Chondrocyte (in vitro differentiated cells): ENCODE measurements at places on chromosomes 3 and 15. TPM values are rescaled to one million over a fixed set of nuclear protein-coding genes. Genes with fewer than 3 reads are reported as not detected.

- no peak for DNase-seq
Observed at GRCh38 chr3:69737392-69737791, 1.9 kb upstream of the MITF start.

DNA sequence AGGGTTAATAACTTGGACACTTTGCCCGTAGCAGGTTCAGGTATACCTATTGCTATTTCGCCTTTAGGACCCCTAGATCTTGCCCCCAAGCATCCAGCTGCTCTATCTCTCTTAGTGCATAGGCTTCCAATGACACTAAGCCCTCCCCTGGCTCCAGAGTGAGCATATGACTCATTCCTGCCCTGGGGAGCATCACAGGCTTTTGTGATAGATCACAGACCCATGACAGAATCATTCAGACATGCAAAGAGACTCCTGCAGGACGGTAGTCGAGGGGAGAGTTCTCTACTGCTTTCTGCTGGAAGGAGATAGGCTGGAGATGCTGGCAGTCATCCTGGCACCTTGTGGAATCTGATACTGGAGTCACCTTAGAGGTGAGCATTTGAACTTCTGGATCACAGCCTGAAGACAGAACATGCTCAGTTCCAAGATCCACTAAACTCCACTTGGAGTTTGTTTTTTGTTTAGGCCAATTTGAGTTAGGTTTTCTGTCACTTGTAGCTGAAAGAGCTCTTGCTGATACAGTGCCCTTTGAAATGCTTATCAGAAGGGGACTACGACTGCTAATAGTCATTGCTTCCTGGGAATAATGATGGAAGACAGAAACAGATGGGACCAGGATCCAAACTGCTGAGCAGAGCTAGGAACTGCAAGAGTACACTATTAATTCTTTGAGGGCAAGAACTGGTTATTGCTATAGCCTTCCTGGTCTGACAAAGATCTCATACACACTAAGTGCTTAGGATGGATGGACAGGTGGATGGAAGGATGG is 11.0 kb downstream of the LYSMD2 start:
- no peak for DNase-seq

- DNase-seq = no peak
Observed at GRCh38 chr3:52174896-52175295, 20.7 kb upstream of the POC1A start.

DNA sequence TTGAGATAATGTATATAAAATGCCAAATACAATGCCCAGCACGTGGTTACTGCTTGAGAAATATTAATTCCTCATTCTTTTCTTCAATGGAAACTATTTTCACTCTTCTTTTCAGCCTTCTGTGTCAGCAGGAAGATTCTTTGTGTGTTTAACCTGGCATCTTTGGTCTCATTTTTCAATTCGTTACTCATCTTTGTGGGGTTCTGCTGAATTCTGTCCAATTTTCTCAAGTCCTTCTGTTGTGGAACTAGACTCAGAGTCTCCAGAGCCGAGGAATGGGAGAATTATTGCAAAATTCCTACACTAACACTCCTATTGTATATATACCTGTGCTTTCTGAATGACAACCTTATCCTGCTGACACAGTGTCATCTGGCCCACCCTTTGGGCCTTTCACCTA is 96.8 kb upstream of the RGMA start:
- DNase-seq = no peak

- no peak for DNase-seq
Observed at GRCh38 chr15:33679061-33679460, 289.2 kb upstream of the CHRM5 start.

DNA sequence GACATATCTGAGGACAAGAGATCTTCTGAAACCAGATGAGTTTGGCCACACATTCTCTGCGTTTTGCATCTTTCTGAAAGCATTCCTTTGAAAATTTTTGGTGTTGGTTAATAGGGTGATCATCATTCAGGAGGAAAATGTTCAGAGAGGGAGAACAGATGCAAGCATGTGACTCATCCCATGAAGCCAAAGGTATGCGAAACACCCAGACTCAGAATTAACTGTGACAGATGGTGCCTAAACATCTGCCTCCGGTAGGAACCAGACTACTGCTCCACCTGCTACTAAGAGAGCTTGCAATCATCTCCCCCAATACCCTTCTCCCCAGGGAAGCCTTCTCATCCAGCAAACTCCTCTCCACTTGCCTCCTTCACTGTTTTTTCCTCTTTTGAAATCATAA is 46.2 kb downstream of the TRIM69 start:
- DNase-seq = no peak

- DNase-seq = no peak
Observed at GRCh38 chr3:24242012-24242698, 252.5 kb downstream of the THRB start.

DNA sequence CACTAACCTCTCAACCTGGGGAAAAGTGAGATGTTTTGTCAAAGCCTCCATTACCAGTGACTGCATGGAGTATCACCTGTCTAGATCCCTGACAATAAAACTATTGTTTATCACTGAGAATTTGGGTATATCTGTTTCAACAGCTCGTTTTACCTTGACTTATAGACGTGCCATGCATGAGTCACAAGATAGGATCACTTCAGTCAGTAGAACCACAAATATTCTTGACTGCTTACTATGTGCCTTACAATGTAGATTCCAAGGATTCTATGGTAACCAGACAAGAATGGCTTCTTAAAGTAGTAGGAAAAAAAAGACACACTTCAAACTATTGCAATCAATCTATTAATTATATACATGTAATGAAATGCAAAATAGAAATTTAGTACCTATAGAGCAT is 55.7 kb upstream of the GRM7 start:
- DNase-seq = no peak

DNA sequence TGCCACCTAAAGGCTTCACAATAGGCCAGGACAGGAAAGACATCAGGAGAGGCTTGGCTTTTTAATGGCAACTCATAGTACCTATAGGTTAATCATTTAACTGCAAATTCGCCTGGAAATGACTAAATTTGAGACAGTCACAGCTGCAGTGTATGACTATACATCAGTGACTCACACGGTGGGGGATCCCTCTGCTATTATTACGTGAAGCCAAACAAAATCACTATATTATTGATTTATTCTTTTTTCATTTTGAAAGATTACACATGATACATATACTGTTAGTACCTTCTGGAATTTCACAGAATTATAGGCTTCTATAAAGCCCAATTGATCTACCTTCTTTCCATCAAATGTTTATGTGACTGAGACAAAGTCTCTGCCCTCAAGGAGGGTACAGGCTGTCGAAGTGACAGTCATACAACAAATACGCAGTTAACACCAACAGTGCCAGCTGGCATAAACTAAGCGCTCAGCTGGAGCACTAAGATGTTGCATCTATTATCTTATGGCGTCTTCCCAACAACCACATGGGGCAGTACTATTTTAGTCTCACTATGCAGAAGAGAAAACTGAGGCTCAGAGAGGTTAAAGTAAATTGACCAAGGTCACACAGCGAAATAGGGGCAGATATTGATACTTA is 82.0 kb upstream of the LMOD3 start:
- DNase-seq = no peak

DNA sequence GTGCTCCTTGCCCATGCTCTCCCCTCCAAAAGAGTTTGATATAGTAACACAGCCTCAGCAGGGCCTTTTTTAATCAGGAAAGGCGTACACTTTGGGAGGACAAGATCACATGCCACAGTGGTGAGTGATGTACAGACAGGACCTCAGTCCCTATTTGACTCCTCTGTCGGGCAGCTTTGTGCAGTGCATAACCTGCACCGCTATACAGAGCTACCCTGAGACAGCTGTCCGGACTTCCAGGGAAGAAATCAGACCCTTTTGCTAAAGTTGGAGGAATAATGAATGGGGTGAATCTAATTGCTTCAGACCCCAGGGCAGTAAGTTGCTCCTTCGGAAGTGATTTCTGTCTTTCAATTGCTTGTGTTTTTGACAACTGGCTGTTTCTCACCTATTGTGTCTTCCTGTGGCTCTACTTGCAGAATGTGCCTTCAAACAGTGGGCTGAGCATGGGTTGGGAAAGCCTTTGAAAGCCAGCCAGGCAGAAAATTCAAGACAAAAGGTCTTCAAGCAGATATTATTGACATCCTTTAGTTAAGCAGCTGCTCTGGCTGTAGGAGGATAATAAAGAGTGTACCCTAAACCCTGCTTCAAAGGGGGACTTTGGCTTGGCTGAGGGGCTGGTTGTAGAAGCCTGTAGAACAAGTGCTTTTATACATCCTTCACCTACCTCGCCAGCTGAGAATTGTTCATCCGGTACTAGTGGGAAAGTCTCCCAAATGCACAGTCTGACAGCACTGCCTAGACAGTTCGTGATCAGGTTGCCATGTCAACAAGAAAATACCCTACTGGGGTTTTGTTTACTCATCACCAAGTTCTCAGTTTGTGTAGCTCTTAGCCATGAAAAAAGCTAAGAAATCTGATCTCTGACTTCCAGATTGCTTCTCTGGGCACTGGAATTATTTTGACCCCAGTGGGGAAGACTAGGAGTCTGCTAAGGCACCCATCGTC is 35.1 kb downstream of the SNTN start:
- no peak for DNase-seq

- no peak for DNase-seq
Observed at GRCh38 chr3:64918989-64919388, 231.2 kb upstream of the ADAMTS9 start.

DNA sequence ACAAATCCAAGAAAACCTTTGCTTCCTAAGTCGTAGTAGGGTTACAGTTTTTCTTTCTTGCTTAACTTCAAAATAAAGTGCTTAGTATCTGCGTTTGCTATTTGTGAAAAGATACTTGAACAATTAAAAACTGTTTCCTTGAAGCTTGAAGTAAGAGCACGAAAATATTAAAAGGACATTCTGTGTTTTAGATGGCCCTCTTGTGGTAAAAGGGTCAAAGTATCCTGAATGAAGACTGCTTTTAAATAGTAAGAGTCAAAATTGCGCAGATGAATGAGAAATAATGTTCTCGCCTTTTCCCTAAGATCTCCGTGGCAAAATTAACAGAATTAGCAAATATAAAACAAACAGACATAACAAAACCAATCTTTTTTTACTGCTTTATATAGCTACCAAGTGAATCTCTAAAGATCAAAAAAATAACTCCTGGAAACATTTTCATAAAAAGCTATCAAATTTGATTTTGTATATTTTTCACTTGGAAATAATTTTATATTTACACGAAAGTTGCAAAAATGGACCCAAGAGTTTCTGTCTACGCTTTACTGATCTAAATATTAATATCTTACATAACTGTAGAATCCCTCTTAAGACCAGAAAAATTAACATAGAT is 175.4 kb downstream of the MBNL1 start:
- DNase-seq = no peak

- no peak for DNase-seq
Observed at GRCh38 chr3:178480274-178480673, 56.0 kb upstream of the KCNMB2 start.

DNA sequence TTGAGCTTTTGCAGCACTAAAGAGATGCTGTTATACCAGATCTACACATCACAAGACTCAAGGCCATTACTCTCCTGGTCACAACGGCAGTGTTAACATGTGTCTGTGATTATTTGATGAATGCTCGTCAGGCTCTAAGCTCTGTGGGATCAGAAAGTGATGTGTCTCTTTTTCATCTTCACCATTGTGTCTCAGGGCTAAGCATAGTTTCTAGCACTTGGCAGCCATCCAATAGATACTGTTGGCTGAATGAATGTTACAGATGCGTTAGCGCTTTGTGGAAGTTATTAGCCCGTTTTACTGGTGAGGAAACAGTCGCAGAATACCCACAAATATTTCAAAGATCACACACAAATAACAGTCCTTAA is 1.2 kb upstream of the FAM81A start:
- DNase-seq = no peak

DNA sequence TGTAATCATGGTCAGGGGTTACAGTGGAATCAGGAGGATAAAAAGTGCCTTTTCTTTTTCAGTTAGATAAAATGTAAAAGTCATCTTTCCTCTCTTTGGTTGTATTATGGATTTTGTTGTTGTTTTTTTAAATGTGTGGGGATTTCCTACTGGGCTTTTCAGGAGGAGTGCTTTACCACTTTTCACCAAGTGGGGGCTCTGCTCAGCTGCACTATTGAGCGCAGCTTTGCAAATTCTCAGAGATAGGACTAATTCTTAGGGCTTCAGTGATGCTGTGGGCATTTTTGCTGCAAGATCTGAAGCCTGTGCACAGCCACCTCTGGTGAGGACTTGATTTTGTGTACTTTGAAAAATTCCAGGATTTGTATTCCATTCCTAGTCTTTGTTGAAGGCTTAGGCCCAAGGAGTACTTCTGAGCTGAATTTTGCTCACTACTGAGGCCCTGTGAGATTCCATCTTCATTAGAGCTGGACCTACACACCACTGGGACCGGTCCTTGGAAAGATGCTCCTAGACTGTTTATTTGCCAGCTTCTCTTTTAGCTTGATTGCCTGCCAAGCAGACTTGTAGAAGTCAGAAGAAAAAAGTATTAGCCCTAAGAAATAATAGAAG is 7.5 kb downstream of the GNB5 start:
- no peak for DNase-seq

DNA sequence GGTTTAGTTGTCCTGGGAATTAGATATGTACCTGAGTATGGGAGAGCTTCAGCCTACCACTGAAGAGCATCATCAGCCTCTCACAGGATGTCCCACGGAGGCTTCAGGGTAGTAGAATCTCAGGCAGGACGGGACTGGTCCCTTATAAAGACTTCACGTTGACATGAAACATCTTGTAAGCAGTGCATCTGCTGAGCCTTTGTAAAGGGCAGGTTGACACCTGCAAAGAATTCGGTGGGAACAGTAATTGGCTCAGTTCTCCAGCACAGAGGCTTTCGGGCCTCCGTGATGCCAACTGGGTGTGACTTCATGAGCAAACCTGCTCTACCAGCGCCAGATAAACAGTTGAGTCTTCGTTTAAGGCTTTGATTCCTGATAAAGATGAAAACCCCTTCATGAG is 26.9 kb upstream of the AVEN start:
- DNase-seq = no peak

- no peak for DNase-seq
Observed at GRCh38 chr15:94079968-94080367, 151.4 kb upstream of the MCTP2 start.

GRCh38 chr15:74669627-74670026 is 26.2 kb downstream of the EDC3 start:
- no peak for DNase-seq

DNA sequence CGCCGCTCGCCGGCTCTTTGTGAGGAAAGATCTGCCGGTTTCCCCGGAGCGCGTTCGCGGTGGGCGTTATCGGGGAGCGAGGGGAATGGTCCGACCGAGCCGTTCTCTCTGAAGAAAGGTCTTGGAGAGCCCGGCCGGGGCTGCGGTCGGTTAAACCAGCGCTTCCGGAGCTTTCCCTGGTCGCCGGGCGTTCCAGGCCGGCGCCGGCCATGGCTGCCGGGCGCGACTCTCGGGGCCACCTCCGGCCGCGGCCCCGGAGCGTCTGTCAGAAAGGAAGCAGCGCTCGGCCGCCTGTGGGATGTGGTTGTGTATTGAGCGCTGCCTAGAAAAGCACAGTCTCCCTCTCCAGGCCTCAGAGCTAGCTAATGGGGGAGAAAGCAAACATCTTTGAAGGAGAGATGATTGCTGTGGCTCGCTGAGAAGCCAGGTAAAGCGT is 731 bp downstream of the FYTTD1 start:
- no peak for DNase-seq

Gene HOMER2
- 5.9 to 6.9 TPM (median 6.1 TPM) in 3 replicates for total RNA-seq

Gene UBAP1L
- total RNA-seq = 2.3 to 4.8 TPM (median 2.5 TPM) in 3 replicates

Gene CCR4
- total RNA-seq = not detected in 3 replicates

Gene KLHL40
- not detected in 3 replicates for total RNA-seq

Gene SLC24A5
- not detected in 3 replicates for total RNA-seq

Gene SYNPR
- total RNA-seq = not detected in 3 replicates

Gene ADAMTS17
- 3.4 to 3.9 TPM (median 3.4 TPM) in 3 replicates for total RNA-seq

Gene CCR3
- not detected in 3 replicates for total RNA-seq
